Foreskin keratinocyte (primary cell): ENCODE measurements at places on chromosomes 7 and 10. TPM values are rescaled to one million over a fixed set of nuclear protein-coding genes. Genes with fewer than 3 reads are reported as not detected.

DNA sequence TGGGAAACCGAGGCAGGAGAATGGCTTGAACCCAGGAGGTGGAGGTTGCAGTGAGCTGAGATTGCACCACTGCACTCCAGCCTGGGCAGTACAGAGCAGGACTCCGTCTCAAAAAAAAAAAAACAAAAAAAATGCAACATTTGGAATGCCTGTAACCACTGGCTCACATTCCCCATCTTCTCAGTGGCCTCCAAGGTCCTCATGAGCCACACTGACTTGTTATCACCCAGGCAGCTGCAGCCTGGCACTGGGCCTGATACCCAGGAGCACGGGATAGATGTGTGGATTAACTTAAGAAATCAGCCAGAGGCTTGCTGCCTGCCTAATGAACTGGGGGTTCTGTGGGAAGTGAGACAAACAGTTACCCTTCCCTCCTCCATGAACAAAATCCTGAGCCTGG, 23.0 kb downstream of the JCAD start:
- no peak for DNase-seq

GRCh38 chr7:88431882-88432281, 125.2 kb upstream of the STEAP4 start:
- no peak for DNase-seq

- DNase-seq: no peak
These were observed 16.0 kb upstream of the PPIF start for GRCh38 chr10:79331226-79331625.

TMEM209 gene
- total RNA-seq: 22.6 and 24.2 TPM in 2 replicates

DNA sequence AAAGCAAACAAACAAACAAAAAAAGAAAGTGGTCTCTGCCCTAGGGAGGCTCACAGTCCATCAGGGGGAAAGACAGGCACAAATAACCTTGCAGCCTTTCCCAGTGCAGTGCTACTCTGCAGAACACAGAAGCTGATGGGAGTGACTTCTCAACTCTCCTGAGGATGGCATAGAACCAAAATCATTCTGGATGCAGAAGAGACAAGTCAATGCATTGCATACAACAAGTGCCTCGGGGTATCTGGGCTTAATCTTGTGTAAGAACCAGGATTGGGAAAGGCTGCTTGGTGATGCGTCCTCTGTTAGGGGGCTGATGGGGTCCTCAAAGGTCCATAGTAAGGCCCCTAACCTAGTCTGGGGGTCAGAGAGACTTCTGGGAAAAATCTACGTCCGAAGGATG, 68.9 kb downstream of the NEURL1 start:
- DNase-seq: no peak

- DNase-seq: no peak
These were observed 139.4 kb upstream of the GPR22 start for GRCh38 chr7:107330478-107330877.

GNAT3 gene
- not detected in 2 replicates for total RNA-seq

- peak; percentile 29 for DNase-seq
These were observed 54.5 kb downstream of the RAB18 start for GRCh38 chr10:27558612-27559020.

OR2A42 gene
- not detected in 2 replicates for total RNA-seq

DNA sequence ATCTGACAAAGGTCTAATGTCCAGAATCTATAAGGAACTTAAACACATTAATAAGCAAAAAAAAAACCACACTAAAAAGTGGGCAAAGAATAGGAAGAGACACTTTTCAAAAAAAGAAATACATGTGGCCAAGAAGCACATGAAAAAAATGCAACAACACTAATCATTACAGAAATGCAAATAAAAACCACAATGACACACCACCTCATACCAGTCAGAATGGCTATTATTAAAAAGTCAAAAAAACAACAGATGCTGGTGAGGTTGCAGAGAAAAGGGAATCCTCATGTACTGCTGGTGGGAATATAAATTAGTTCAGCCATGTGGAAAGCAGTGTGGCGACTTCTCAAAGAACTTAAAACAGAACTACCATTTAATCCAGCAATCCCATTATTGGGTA, 119.0 kb downstream of the LMBR1 start:
- DNase-seq: no peak

- no peak for DNase-seq
These were observed 4.1 kb upstream of the SGMS1 start for GRCh38 chr10:50627896-50628295.

SPDYE2 gene
- not detected in 2 replicates for total RNA-seq

DNA sequence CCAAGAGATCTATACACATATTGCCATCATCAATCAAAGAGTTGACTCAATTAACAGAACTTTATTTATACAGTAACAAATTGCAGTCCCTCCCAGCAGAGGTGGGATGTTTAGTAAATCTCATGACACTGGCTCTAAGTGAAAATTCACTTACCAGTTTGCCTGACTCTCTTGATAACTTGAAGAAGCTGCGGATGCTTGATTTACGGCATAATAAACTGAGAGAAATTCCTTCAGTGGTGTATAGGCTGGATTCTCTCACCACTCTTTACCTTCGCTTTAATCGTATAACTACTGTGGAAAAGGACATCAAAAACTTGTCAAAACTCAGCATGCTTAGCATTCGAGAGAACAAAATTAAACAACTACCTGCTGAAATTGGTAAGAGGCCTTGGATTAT, 45.3 kb downstream of the SHOC2 start:
- DNase-seq: no peak

TMEM270 gene
- not detected in 2 replicates for total RNA-seq

DNA sequence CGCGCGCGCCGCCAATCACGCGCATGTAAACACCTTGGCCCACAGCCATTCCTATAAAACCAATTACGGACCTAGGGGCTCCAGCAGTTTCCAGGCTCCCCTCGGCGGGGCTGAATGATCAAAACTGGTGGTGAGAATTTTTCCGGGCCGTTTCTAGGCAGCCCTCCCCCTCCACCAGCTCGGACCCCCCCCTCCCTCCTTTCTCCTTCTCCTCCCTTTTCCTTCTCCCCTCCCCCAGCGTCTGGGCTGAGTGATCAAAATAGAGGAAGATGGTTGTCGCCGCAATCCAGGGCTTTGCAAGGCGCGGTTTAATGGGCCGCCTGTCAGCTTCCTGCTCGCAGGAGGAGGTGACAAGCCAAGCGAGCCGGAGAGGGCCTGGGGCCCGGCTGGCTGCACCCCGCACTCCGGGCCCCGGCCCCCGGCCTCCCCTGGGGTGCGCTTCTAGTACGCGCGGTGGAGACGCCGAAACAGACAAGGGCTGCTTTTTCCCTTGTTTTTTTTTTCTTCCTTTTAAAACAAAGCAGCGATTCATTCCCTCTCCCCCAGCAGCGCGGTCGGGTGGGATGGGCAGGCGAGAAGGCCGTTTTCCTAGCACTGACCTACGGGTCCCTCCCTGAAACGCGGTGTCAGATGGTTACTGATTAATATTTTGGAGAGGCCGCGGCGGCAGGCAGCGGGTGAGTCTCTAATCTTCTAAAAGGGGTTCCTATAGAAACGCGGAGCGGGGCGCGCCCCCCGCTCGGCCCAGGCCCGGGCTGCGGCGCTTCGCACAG, 528 bp upstream of the TNRC18 start:
- peak; percentile 90 for DNase-seq

- no peak for DNase-seq
These were observed 113.4 kb upstream of the CDK6 start for GRCh38 chr7:92949748-92950147.

HOXA10 gene
- total RNA-seq: 4.8 and 6.1 TPM in 2 replicates

GRCh38 chr7:18123508-18124239, 96.0 kb upstream of the PRPS1L1 start:
- peak; percentile 44 for DNase-seq

DNA sequence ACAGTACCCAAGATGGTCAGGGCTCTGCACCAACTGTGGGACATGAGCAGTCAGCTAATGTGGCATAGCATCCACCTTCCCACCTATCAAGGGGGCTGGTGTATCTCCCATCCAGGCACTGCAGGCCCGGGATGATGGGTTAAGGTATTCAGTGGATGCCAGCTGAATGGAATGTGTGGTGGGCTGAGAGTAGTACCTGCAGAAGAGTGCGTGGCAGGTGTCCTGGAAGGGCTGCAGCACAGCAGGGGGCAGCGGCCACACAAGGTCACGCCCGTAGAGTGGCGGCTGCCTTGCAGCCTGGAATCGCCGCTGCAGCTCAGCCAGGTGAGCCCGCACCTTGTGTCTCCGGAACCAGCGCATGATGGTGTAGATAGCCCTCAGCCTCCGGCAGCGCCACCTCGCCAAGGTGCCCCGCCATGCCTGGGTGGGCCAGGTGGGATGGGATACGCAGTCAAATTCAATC, 13.3 kb downstream of the MYO1G start:
- no peak for DNase-seq

- DNase-seq: no peak
These were observed 11.5 kb upstream of the MALSU1 start for GRCh38 chr7:23287612-23288011.

- no peak for DNase-seq
These were observed 22.9 kb upstream of the GRB10 start for GRCh38 chr7:50805447-50806125.

DNA sequence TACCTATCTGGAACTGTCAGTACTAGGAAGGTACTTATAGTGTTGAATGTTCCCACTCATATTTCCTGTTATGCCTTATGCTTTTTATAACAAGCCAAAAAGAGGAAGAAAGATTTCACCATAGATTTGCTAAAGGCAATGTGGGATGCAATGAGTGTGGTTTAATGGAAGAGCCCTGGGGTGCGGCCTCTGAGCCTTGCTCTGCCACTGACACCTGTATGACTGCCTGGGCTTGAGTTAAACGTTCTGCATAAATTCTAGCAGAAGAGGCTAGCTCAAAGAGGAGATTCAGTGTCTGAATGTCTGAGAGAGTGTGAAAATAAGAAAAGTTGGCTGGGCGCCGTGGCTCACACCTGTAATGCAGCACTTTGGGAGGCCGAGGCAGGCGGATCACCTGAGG, 143.8 kb downstream of the TPST1 start:
- DNase-seq: no peak

- DNase-seq: no peak
These were observed 13.9 kb downstream of the SND1 start for GRCh38 chr7:127665922-127666321.

MASTL gene
- 31.6 and 43.7 TPM in 2 replicates for total RNA-seq

DNA sequence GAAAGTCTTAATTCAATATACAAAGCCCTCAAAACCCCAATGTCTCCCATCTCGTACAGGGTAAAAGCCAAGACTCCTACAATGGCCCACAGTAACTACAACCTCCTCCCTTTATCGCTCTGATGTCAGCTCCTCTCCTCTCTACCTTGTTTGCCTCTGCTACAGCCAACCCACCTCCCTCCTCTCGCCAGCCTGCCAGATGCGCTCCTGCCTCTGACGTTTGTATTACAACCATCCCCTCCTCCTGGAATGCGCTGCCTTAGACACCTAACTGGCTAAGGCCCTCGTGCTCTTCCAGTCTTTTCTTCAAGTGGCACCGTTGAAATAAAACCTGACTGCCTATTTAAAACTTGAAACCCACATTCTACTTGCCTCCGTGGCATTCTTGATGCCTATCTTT, 115.3 kb upstream of the MYO3A start:
- no peak for DNase-seq

GIMAP4 gene
- total RNA-seq: not detected in 2 replicates

DNA sequence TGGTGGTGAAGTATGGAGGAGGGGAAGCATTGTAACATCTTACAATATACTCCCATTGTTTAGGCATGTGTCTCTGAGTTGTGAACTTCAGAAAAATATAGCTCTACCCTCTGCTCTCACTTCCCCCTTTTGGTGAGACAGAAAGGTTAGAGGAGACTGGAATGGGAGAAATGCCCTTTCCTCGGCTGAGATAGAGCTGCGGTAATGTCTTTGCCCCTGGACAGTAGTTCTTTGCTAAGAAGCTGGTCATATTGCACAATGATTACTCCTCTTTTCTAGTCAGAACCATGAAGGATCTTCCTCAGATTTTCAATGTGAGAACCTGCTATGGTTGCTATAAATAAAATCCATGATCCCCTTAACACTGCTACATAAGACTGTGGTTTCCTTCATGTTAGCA, 171.0 kb downstream of the SEM1 start:
- no peak for DNase-seq

MACC1 gene
- total RNA-seq: 7.9 and 15.2 TPM in 2 replicates

SPDYE2B gene
- not detected in 2 replicates for total RNA-seq

DNA sequence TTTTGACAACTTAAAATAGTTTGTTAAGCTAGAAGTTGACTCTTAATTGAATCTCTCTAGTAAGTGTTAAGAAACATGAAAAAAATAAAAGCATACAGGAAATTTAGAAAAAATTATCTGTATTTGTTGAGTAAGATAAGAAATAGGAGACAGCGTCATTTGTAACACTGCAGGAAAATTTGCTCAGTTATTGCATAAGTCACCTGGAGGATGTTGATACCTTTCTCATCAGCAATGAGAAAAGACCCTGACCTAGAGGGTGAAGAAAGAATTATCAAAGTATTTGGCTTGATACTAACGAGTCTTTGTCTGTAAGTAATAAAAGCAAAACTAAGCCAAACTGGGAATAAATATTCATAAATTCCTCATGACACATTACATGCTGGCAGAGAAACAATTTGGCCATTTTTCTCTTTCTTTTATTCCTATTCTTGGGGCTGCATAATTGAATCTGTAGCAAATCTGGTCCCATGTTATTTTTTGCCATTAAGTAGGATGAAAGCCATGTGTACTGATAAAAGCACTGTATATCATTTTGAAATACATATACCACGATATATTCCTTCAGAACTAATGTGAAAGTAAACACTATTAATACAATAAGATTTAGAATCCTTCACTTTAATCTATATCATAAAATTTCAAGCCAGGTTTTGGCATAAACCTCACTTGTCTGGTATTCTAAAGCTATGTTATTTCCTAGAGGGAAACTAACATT, 362.8 kb downstream of the THSD7A start:
- DNase-seq: no peak

RTKN2 gene
- total RNA-seq: 1.8 and 2.6 TPM in 2 replicates

C10orf105 gene
- not detected in 2 replicates for total RNA-seq

- DNase-seq: peak; percentile 83
These were observed at the start of gene TFPI2 for GRCh38 chr7:93890464-93891068. TSS of gene TFPI2 (minus strand) at chr7:93890753. CDS start at chr7:93890678, 75 bp downstream.
